ENCODE measurements at places on chromosomes 12 and 14. TPM values are rescaled to one million over a fixed set of nuclear protein-coding genes. Genes with fewer than 3 reads are reported as not detected.

The PARP2 gene
- total RNA-seq, result 5.8 TPM

The NKX2-1 gene
- total RNA-seq, result not detected

The E2F7 gene
- total RNA-seq, result 5.7 TPM

The KRT75 gene
- 3.2 TPM for total RNA-seq

The AREL1 gene
- 51.8 TPM for total RNA-seq

The TPPP2 gene
- total RNA-seq, result not detected

The TAS2R20 gene
- 1.7 TPM for total RNA-seq

The TMEM30B gene
- 33.7 TPM for total RNA-seq

The FGF23 gene
- not detected for total RNA-seq

The LTB4R2 gene
- 26.2 TPM for total RNA-seq

The ETFBKMT gene
- total RNA-seq, result 2.5 TPM

The SEL1L gene
- total RNA-seq, result 64.3 TPM

The SIRT4 gene
- 0.83 TPM for total RNA-seq

The CMA1 gene
- total RNA-seq, result not detected

The COX14 gene
- 56.6 TPM for total RNA-seq

The ARHGEF25 gene
- total RNA-seq, result 6.3 TPM

The LBHD2 gene
- total RNA-seq, result not detected

The SOX5 gene
- not detected for total RNA-seq

The PTGDR gene
- total RNA-seq, result not detected

The BDKRB1 gene
- 0.17 TPM for total RNA-seq

The CLEC4D gene
- total RNA-seq, result not detected

The POTEG gene
- total RNA-seq, result not detected

The CATSPERB gene
- total RNA-seq, result 0.21 TPM

The C12orf54 gene
- 1.5 TPM for total RNA-seq

The MMP17 gene
- total RNA-seq, result 5.5 TPM

The NRL gene
- 1.5 TPM for total RNA-seq

The ZNF385A gene
- 16.0 TPM for total RNA-seq

The SLC5A8 gene
- total RNA-seq, result not detected

The HPD gene
- total RNA-seq, result 0.17 TPM

The CLSTN3 gene
- total RNA-seq, result 20.4 TPM

The IL26 gene
- not detected for total RNA-seq

The BDKRB2 gene
- total RNA-seq, result 11.7 TPM

Measured in mammary epithelial cell (primary cell).